ENCODE measurements at places on chromosomes 3 and 15.

- DNase-seq, result no peak
Observed at GRCh38 chr3:181941250-181941649, 229.5 kb downstream of the SOX2 start.

DNA sequence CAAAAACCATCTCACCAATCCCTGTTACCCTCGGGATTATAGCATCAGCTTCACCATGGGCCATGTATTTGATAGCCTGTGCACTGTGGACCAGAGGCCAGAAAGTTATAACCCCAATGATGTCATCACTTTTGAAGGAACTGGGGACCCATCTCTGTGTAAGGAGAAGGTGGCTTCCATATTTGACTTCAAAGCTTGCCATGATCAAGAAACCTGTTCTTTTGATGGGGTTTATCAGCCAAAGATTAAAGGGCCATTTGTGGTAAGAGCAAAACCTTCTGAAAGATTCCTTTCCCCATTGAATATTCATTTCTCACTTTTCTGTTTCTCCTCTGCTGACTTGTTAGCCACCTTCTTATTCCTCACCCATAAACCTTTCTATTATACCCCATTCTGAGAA is 34.3 kb upstream of the RPL14 start:
- no peak for DNase-seq

DNA sequence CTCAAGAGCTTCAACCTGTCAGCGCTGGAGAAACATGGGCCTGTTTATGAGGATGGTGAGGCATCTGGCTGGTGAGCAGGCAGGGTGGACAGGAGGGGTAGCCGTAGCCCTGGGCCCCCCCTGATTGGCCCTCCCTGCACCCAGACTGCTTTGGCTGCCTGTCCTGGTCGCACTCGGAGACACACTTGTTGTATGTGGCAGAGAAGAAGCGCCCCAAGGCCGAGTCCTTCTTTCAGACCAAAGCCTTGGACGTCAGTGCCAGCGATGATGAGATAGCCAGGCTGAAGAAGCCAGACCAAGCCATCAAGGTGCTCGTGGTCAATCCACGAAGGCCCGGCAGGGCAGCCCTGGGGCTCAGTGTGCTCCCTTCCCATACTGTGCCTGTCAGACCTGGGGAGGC is 1.8 kb downstream of the APEH start:
- DNase-seq, result no peak

DNA sequence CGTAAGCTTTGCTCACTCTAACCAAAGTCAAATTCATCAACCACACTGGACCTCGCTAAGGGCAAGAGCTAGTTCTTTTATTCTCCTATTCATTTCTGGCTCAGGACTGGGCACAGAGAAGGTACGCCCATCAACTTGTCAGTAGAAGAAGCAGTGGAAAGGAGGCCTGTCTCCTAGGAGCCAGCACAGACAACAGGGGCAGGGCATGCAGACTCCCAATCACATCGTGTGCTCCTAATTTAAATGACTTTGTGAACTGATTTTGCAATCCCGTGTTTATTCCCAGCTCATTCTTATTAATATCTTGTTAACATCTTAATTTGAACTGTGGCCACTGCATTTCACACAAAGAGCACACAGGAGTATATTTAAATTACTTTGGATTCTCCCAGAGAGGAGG is 161.1 kb upstream of the BCL6 start:
- no peak for DNase-seq

DNA sequence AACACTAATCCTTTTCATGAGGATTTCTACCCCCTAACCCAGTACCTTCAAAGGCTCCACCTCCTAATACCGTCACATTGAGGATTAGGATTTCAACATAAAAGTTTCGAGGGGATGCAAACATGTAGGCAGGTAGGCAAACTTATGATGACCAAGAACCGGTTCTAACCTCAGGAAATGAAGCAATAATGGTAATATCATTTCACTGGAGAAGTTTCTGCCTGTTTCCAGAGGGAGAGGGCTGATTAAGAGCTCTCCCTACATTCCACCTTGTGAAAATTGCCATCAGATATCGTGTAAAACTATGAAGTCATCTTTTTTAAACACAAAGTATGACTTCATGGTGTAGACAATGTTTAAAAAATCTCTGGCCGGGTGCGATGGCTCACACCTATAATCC is 31.6 kb downstream of the NKIRAS1 start:
- DNase-seq, result no peak

GRCh38 chr15:74788683-74789151 is 6.8 kb downstream of the CSK start:
- DNase-seq, result no peak

Data from SHP77 (cell line).